ENCODE measurements at places on chromosomes 4 and X.
A peak's percentile ranks its signal among the peaks of the same experiment; 100 is the strongest.

- DNase-seq = no peak
Measured at GRCh38 chr4:128227991-128228571, 59.5 kb downstream of the PGRMC2 start.

- DNase-seq = no peak
Measured at GRCh38 chr4:109278594-109279031, 23.8 kb downstream of the COL25A1 start.

DNA sequence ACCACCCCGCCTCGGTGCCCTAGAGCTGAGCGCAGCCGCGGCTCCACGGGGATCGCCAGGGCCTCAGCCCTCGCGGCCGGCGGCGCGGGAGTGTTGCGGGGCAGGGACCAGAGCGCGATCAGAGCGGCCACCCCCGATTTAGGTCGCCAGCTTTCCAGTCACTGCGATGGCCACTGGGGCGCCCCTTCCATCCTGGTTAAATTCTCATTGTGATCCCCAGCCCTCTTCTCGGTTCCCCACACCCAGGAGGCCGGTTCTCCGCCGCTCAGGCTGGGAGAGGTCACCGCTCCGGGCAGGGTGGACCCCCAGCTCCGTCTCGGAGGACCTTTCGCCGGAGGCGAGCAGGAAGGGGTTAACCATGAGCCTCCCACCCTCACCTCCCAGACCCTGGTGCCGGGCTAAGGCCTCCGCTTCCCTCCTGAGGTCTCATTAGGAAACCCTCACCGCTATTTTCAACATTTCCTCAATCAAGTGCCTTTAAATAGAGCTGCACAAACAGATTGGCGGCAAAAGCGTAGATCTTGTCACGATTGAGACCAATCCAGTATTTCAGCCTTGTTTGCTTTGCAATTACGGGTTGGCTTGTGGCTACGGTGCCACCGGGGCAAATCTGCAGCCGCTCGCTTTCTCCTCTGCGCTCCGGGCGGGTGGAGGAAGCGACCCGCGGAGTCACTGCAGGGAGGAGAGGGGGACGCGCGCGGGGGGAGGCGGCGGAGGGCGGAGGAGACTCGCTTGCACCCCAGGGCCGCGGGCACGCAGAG is 8.3 kb upstream of the HAND2 start:
- DNase-seq = no peak

- DNase-seq = no peak
Measured at GRCh38 chr4:53186714-53187358, 179.0 kb downstream of the SCFD2 start.

- DNase-seq = no peak
Measured at GRCh38 chrX:27354021-27354420, 109.1 kb downstream of the PPP4R3C start.

DNA sequence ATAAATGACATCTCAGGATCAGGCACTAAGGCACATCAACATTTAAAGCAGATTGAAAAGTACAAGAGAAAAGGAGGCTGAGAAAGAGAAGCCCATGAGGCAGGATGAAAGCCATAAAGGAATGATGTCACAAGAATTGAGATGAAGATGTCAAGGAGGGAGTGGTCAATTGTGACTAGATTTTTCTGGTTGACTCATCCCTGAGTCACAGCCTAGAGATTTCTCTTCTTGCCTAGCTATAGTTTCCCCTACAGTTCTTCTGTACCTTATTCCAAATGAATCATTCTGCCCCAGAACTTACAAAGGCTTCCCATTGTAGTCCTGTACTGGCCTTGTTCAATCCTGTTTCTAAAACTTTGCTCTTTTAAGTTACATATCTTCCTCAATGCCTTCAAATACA is 3.4 kb upstream of the USP53 start:
- peak; percentile 90 for DNase-seq

DNA sequence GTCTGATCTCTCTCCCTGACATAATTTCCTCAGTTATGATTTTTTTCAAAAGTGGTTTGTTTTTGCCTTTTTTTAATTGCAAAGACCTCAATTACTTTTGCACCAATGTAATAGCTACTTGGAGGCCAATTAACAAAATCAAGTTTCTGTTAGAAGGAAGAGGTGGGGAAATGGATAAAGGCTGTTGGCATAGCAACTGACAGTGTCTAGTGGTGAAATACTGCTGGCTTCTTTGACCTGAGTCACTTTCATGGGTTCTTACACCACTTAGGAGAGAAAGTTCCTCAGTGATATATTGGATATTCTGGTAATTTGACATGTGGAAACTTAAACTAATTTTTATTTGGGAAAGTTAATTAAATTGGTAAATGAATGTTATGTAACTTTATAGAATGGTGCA is 26.5 kb upstream of the ATP8A1 start:
- DNase-seq = no peak

GRCh38 chr4:86512631-86513030 is 81.5 kb upstream of the PTPN13 start:
- no peak for DNase-seq

- peak; percentile 65 for DNase-seq
Measured at GRCh38 chr4:122739174-122739573, 6.7 kb downstream of the BBS12 start.

DNA sequence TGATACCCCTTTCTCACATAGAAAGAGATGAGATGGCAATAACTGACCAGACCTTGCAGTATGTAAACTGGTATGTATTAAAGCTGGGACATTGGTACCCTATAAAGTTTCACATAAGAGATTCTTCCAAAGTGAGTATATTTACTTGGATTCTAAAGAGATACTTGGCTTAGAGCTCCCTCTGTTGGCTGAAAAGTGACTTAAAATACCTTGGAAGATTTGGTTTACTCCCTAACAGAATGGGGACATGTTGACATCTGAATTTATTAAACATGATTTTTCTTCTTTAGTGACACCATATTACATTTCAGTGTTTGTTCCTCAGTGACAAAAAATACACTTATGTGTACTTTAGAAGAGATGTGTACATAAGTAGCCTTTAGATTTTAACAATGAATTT is 47.9 kb upstream of the RGN start:
- DNase-seq = peak; percentile 30

DNA sequence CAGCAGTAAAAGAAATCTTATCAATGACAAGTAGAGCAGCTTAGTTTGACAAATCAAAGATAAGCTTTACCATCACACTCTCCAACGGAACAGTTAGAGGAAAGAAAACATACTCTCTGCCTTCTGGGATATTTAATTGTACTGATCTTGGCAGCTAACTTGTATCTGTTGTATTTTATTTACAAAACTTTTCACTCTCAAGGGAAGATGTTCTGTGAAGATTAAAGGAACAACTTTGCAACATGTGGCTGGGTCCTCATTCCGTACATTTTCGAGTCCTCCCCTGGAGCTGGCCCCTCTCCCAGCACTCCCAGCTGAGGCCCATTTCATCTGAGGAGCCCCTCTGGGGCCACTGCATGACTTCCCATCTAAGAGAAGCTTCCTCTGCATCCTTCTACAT is 74.4 kb downstream of the RPS3A start:
- no peak for DNase-seq

DNA sequence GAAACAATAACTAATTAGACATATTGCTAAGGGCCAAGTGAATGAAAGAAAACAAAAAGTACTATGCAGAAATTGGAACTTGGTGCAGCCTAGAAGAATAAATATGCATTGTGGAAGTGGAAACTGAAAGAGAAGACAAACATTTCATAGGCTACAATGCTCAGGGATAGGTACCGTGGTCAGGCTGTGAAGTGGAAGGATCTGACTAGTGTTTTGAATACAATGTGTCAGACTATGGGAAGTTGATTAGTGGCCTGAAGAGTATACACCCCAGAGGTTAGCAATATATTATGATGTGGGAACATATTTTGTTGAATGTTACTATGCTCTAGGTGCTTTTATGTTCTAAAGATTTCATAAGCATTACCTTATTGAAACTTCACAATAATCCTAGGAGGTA is 36.8 kb downstream of the GPRIN3 start:
- no peak for DNase-seq

DNA sequence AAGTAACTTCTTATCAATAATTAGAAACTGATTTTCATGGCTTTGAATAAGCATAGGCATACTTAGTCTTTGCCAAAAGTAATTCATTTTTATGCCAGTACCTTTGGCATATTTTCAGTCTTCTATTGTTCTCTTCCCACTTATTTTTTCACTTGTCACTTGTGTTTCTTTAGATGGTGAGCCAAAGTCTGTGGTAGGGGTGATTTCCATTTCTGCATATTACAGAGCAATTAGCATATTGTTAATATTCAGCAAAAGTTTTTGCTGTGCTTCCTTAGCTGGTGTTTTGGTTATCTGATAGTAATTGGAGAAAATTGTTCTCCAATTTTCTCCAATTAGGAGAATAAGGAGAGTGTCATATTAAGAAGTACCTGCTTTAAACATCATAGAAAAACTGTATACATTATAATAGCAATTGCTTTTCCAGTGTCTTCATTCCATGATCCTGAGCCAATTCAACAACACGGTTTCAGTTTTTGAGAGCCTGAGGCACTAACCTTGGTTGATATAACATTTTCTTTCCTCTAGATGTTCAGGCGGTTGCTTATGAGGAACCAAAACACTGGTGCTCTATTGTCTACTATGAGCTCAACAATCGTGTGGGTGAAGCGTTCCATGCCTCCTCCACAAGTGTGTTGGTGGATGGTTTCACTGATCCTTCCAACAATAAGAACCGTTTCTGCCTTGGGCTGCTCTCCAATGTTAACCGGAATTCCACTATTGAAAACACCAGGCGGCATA is 64.7 kb downstream of the SMAD1 start:
- DNase-seq = no peak

GRCh38 chr4:76060506-76060905 is 14.0 kb upstream of the ART3 start:
- DNase-seq = no peak

GRCh38 chr4:67635331-67635730 is 65.6 kb downstream of the UBA6 start:
- DNase-seq = no peak
